ENCODE measurements at places on chromosomes 2 and 18.

GRCh38 chr2:232213176-232213575 lies 165.4 kb upstream of the ALPP start:
- no peak for DNase-seq

- DNase-seq = no peak
Observed at GRCh38 chr2:154724194-154724797, 25.8 kb downstream of the KCNJ3 start.

DNA sequence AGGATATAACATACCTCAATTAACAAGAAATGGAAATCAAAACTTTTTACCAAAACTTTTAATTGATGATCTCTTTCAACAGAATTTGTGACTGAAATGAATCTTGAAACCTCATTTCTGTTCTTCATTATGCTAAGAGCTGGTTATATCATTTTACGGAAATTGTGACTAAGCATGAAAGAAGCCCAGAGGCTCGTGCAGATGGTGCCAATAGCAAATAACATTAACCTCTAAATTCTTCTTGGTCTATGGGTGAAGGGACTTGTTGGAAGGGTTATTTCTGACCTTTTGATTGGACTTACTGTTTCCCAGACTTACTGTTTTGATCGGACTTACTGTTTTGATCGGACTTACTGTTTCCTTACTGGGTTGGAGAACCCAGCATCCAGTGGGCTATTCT lies 435.6 kb downstream of the TDRD15 start:
- DNase-seq = no peak

DNA sequence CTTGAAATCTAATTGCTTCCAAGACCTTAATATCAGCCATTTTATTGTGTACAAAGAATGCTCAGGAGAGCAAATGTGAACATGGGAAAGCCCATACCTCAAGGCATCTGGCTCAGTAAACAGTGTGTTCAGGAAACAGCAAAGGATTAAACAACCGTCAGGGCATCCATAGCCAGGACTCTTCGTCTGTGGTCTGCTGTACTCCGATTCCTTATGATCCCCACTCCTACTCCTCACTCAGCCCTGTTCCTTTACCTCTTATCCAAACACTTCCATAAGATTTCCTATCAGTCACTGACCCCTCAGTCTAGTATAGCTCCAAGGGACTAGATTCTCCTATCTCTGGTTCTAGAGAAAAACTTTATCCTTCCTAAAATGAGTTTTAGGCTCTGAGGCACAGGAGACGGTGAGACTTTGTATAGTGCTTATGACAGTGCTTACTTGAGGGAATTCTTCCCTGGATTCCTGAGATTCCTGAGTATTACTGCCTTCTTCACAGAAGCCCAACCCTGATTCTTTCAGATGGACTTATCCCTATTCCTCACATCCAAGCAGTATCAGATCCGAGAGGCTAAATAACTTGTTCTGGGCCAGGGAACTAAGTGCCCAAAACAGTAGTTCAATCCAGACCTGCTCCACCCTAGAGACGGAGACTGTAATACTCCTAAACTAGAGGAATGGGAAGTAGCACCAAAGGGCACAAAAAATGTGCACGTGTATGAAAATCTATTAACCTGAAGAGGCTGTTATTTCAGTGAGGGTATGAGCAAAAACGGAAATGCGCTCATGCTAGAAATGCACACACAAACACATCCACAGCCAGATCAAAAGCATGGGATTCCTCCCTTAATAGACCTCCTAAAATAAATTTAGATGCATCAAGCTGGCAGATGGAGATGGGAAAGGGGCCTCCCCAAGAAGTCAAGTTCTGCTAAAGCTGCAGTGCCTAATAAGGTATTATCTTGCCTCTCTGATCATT lies 42.1 kb upstream of the SIGLEC15 start:
- DNase-seq = no peak

GRCh38 chr2:62362561-62362960 lies 143.4 kb downstream of the TMEM17 start:
- no peak for DNase-seq

DNA sequence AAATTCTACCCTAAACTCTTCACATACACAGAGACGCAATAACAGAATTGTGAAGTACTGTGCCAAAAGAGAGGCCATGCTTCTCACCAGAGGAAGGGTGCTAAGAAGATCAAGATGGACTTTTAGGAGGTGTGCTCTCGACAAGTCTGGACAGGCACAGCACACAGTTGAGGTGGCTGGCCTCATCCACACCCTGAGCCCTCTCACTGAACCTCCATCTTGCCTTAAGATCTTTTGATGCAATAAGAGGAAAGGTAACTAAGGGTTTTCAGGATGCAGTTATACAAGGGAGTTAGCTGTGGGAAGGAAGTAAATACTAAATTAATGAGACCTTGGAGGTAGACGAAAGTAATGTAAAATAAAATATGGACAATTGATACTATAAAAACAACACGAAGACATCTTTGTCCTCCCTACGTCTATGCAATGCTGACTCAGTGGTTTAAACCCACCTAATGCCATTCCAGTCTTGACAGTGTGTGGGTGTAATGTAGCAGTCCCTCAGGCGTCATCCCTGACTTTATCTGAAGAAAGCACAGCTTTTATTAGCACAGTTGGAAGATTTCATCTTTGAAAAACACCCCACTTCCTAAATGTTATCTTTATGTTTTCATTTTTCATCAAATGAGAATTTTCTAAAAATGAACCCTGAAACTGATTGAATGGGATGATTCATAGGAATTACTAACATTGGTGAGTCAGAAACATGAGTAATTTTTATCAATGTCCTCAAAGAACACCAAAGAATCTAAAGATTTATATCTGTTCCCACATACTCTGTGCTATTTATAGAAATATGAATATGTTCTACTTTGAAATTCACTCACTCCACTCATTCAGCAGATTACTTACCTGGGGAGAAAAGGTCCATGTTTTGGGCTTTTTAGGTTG lies 34.0 kb upstream of the MALL start:
- no peak for DNase-seq

DNA sequence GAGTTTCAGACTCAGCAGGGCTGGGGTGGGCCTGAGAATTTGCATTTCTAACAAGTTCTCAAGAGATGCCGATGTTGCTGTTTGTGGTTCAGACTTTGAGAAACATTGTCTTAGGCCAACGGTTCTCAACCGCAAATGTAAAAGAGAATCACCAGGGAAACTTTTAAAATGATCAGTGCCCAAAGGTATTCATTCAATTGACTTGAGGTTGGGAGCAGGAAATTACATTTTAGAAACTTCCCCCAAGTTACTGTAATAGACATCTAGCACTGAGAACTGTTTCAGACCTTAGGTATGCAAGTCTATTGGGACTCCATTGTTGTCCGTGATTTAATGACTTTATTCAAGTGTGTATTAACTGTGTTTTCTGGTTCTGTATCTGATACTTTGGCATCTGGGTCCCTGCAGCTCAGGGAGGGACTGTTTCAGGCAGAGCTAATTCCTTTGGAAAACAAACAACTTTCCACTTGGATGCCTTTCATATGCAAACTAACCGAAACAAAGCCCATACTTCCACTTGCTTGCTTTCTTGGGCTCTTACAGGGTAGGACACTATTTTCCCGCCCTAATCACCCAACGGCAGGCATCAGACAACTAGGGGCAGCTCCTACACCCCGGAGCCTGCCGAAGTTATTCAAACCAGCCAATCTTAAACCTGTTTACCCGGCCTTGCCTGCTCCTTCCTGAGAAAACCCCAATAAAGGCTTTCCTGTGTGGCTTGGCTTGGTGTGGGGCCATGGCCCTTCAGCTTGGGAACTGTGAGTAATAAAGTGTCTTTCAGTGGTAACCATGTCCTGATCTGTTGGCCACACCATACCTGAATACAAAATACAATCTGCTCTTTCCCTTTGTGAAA lies 97.6 kb downstream of the POLE4 start:
- no peak for DNase-seq

GRCh38 chr2:217919781-217920351 lies 82.9 kb downstream of the TNS1 start:
- no peak for DNase-seq

- DNase-seq = no peak
Observed at GRCh38 chr2:171046048-171046560, 114.6 kb downstream of the TLK1 start.

GRCh38 chr2:65076345-65076710 lies 20.1 kb downstream of the CEP68 start:
- no peak for DNase-seq

- no peak for DNase-seq
Observed at GRCh38 chr2:67842375-67842959, 220.3 kb downstream of the C1D start.

GRCh38 chr2:74575320-74575719 lies 20.8 kb downstream of the DOK1 start:
- DNase-seq = no peak

DNA sequence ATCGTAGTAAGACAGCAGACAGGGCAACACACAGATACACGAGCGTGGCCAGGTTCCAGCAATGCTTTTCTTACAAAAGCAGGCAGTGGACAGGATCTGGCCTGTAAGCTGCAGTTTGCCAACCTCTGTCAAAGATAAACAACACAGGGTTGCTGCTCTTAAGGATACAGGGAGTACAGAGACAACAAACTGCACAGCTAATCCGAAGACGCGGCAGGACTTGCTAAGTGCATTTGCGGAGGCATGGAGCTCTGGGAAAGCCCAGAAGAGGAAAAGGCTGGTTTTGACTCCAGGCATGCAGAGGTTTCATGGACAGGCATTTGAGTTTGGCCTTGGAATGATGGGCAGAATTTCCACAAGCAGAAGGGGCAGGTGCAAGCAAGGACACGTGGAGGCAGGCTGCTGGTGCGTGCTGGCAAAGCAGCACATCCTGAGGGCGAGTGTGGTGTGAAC lies 24.4 kb downstream of the SERTAD2 start:
- DNase-seq = no peak

DNA sequence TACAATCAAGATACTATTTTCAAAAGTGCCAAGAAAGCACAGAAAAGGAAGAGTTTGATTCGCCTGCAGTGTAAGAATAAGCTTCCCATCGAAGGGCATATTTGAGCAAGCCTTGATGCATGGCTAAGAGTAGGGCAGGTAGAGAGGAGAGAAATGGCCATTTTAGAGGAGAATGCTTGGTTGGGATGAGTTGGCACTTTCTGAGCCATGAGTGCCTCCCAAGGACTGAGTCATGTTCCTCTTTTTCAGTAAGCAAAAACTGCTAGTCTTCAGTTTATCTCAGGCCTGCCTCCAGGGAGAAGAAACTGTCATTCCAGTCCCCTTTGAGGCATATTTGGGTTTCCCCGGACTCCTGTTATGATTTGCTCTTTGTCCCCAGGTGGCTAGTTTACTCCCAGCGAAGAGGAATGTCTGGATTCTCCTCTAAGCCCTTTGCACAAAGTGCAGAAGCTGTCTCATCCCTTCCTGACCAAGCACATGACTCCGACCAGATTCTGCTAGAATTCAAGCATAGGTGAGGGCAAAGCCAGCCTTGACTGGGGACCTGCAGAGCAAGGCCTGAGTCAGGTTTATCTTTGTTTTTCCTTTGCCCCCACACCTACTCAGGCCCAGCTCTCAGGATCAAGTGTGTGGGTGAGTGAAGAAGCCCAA lies 115.2 kb downstream of the TTC32 start:
- DNase-seq = peak; percentile 53

DNA sequence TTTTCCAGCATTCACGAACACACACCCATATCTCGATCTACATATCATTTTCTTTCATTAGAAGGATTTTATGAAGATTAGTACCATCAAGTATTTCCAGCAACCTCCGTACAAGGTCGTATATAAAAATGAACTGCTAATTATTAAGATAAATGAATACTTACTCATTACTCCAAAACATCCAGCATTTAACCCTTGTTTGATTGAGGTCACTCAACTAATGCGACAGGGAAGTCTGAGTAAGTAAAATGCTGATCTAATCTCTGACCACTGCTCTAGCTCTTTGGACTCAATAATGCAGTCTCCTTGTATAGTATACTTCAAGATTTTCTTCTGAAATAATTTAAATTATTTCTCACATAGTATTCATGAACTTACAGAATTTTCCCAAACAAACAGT lies 2.0 kb downstream of the ABHD3 start:
- no peak for DNase-seq

- DNase-seq = no peak
Observed at GRCh38 chr18:48657447-48658120, 118.8 kb downstream of the CTIF start.

GRCh38 chr2:201219328-201220096 lies 36.6 kb downstream of the CASP10 start:
- DNase-seq = no peak

- no peak for DNase-seq
Observed at GRCh38 chr2:219010162-219010756, 17.0 kb upstream of the CRYBA2 start.

DNA sequence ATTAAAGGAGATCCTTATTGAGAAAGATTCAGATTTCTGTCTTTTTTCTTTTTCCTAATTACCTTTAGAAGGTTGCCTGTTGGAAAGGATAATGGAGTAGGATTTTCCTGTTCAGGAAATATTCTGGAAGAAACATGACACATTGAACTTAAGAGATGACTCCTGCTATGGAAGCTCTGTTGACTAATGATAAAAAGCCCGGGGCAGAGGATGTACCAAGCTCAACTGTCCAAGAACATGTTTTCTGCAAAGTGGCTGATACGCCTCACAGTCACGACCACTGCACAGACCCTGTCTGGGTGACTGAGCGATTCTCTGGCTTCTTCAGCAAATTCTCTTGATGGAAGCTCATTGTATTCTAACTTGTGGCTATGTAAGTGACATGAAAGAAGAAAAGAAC lies 86.2 kb upstream of the THOC1 start:
- no peak for DNase-seq

GRCh38 chr2:240423788-240424191 lies 11.7 kb upstream of the GPC1 start:
- DNase-seq = peak; percentile 78

GRCh38 chr18:55141318-55141717 lies 182.1 kb upstream of the CCDC68 start:
- no peak for DNase-seq

GRCh38 chr2:26772064-26773001 lies 8.2 kb downstream of the SLC35F6 start:
- peak; percentile 100 for DNase-seq

DNA sequence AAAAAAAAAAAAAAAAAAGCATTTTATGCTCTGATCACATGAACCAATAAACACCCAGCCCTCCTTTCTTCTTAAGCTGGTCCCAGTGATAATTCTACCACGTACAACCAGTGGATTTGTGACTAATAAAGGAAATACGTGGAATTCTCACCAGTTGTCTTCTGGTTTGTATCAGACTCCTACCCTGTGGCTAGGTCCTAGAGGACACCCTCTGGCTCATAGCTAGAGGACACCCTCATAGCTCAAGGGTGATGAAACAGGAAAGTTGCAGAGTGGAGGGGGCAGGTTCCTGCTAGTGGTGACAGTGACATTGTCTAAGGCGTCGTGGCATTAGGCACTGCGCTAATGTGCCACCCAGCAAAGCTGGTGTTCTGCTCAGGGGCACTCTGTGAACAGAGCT lies 167.8 kb downstream of the BCL11A start:
- DNase-seq = no peak

- no peak for DNase-seq
Observed at GRCh38 chr2:3127710-3128109, 249.9 kb downstream of the EIPR1 start.

Measured in lower leg skin (tissue), 4 donors.